ENCODE measurements at places on chromosomes 11 and 22.

- no peak for DNase-seq
Observed at GRCh38 chr11:117861151-117862018, 15.1 kb downstream of the FXYD6 start.

- no peak for DNase-seq
Observed at GRCh38 chr11:46381819-46382645, 563 bp downstream of the MDK start.

DNA sequence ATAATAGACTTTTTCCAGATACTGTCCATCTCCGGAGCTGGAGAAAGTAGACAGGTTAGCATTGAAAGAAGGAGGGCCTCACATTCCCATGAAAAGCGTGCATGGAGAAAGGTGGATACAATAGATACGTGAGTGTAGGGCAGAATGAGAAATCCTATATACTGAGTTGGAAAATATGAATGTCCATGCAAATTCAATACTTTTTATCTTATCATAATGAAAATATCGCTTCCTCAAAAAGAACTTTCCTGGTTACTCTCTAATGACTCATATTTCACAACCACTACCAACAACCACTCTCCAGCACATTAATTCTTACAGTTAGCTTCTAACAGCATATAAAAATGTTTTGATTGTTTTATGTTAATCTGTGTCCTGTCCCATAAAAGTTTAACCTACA, 22.0 kb upstream of the MS4A6A start:
- DNase-seq, result no peak

DNA sequence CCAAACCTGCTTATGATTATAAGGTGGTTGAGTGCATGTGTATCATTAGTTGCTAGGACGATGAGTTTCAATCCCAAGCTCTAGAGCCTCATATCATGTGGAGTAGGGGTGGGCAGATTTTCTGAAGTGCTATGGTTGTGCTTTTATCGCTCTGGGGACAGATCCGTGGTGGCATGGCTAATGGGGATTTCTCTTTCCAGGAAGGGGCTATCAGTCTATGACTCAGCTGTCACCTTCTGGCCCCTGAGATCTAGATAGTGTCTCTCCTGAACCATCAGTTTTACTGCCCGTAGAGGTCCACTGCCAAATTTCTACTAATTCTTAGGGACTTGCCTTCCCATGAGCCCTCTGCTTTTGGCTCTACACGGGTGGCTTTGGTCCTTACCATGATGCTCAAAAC, 51.8 kb downstream of the FDX1 start:
- DNase-seq, result no peak

DNA sequence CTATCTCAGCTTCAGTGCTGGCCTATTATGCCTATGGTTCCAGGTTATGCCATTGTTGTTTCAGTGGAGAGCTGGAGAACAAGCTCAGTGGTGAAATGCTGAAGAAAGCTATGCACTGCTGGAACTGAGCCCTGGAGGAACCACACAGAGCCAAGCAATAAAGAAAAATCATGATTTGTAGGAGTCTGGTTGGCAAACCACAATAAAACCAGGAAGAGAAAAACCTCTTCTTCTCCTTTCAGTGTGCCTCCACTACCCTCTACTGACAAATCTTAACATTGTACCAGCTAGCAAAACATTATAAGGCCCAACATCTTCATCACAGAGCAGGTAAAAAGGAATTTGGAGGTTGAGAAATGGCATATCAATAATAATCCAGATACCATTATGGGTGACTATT, 5.3 kb downstream of the OR51F2 start:
- peak; percentile 7 for DNase-seq

GRCh38 chr22:17336061-17336460, 33.2 kb upstream of the CECR2 start:
- no peak for DNase-seq

DNA sequence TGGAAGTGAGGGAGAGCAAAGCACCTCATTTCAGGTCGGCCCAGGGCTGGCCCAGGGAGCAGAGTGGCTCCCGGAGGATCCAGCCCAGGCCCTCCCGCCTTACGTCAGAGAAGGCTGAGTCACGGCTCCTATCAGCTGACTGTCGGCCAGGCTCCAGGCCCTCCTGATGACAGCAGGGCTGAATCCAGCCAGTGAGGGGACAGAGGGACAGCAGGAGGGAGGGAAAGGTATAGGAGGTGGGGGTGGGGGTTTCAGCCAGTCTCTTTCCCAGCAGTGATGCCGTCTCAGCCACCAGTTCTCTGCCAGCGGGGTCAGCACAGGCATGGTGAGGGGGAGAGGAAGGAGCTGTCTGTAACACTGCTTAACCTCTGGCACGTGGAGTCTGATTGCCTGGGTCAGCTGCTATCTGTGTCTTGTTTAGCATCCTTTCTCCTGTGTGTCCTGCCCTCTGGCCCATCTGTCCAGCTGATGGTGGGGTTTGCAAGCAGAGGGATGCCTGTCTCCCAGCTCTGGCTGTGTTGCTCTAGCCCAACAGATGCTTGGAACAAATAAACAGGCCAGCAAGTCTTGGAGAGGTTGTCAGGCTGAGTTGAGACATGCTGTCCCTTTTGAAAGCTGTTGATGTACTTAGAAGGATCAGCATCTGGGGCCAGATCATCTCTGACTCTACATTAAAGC, 74.0 kb downstream of the ADAMTS15 start:
- DNase-seq, result peak; percentile 80

DNA sequence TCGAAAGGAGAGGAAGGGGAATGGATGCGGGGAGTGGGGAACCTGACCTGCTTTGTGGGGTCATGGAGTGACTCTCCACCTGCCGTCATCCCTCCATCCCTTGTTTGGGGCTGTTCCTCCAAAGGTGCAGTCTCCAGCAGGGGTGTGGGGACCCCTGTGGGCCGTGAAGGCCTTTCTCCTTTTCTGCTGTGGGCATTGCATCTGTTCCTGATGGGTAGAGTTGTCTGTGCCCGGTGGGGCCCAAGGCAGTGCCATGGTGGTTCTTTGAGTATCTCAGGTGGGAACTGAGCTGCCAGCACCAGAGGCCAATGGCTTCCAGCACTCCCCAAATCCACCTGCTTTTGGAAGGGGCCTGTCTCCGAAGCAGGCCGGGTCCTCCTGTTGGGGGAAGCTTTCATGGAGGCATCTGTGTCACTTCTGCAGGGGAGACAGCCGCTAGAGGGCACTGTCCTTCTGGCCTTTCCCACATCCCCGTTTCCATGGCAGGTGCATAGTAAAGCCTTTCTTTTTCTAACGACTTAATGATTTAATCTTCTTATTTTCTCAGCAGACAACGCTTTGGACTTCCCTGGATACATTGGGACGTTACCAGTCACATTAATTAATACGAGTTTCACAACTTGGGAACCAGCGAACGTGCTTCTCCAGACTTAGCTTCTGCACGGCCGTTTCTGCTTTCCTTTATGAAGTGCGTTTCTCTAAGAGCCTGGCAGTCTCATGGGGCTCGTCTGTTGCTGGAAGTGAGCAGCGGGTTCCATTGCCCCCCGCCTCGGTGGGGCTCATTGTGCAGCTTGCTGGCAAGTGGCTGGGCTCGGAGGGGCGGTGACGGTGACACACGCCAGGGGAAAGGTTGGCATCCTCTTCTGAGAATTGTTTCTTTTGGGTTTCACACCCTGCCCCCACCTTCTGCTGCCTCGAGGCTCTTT, 57.1 kb downstream of the PARVB start:
- DNase-seq, result peak; percentile 54

- no peak for DNase-seq
Observed at GRCh38 chr22:44554411-44554810, 56.4 kb upstream of the RTL6 start.

- no peak for DNase-seq
Observed at GRCh38 chr11:65615950-65616574, 486 bp downstream of the PCNX3 start.

DNA sequence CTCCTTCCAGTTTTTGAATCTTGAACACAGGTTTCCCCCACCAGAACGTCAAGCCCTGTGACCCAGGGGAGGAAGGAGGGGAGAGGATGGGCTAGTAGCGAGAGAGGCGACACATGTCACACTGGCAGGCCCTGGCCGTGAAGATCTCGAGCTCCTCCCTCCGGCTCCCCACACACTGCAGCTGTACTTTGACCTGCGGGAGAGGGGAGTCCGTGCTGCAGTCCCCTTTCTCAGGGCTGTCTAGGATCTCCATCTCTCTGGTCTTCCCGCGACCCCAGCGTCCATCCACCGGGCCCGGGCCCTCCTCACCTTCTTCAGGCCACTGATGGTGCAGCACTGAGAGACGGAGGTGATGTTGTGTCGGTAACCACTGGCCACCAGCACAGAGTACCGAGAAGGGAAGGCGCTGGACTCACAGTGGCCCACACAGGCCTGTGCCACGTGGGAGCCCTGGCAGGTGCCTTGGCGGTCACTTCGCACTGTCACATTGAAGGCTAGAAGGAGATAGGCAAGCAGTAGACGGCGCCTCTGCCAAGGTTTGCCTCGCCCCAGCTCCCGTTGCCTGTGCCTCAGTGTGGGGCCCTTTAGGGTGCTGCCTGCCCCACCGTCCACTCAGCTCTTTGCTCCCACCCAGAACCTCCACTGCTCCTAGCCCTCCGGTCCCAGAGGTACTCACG, 873 bp downstream of the GPHA2 start:
- no peak for DNase-seq

DNA sequence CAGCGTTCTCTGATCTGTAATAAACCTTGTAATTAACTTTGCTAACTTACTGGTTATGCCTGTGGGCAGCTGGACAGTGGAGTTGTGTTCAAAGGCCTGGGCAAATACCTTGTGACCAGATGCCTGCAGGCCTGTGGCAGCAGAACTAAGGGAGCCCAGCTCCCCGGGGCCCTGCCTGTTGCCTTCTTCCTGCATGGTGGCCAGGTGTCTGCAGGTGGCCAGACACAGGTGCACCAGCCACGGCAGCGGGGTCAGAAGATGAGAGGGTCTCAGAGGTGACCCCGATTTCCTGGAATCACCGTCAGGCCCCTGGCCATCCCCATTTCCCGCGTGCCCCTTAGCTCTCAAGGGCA, 127.2 kb downstream of the OSBP2 start:
- no peak for DNase-seq

GRCh38 chr11:20563866-20564265, 35.5 kb upstream of the SLC6A5 start:
- DNase-seq, result no peak

- DNase-seq, result no peak
Observed at GRCh38 chr11:58998480-58999290, 59.4 kb downstream of the GLYATL1 start.

- DNase-seq, result no peak
Observed at GRCh38 chr11:78351979-78352841, 65.4 kb downstream of the GAB2 start.

DNA sequence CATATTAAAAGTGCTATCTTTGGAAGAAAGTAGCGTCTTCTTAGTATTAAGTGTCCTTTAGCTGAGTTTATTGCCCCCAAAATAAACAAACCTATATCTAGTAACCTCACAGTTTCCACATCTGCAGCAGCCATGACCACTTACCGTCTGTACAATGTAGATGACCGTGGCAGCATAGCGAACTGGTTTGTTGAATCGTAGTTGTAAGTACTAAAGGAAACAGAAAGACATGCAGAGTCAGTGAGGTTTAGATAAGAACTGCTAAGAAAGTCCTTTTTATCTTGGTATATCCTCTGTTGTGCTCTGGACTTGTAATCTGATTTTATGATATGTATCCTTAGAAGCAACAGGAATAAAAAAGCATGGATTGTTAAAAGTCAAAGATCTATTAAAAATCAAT, 9.4 kb downstream of the SLC5A12 start:
- no peak for DNase-seq

GRCh38 chr11:2105511-2105910, 33.7 kb downstream of the IGF2 start:
- DNase-seq, result no peak

DNA sequence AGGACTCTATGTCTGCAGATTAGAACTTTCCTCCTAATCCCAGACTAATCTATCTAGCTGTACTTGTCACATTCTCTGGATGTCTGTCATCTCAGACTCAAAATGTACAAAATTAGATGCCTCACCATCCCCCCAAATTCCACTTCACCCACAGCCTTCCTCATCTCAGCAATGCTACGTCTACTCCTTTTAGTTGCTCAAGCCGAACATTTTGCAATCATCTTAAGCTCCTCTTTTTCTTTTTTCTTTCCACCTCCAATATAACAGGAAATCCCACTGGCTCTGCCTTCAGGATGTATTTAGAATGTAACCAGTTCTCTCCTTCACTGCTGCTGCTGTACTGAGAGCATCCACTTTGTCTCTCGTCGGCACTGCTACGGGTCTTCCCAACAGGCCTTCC, 1091.8 kb downstream of the TBC1D22A start:
- no peak for DNase-seq

DNA sequence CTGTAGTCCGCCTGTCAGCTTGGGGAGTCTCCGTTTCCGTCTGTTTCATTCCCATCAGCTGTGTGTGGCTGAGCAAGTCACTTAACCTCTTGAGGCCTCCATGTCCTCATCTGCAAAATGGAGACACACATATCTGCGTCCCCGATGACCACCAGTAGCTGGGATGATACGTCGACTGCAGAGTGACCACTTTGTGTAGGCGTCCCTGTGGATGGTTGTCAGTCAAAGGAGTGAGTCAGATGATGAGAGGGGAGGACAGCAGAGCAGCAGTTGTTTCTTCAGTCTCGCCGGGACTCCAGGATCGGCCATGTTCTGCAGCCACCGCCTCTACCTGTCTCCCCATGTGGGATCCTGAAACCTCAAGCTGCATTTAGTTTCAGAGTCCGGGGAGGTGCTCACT, 19.9 kb downstream of the MGAT3 start:
- DNase-seq, result no peak

GRCh38 chr22:38611559-38611958, 41.6 kb upstream of the DMC1 start:
- DNase-seq, result no peak

DNA sequence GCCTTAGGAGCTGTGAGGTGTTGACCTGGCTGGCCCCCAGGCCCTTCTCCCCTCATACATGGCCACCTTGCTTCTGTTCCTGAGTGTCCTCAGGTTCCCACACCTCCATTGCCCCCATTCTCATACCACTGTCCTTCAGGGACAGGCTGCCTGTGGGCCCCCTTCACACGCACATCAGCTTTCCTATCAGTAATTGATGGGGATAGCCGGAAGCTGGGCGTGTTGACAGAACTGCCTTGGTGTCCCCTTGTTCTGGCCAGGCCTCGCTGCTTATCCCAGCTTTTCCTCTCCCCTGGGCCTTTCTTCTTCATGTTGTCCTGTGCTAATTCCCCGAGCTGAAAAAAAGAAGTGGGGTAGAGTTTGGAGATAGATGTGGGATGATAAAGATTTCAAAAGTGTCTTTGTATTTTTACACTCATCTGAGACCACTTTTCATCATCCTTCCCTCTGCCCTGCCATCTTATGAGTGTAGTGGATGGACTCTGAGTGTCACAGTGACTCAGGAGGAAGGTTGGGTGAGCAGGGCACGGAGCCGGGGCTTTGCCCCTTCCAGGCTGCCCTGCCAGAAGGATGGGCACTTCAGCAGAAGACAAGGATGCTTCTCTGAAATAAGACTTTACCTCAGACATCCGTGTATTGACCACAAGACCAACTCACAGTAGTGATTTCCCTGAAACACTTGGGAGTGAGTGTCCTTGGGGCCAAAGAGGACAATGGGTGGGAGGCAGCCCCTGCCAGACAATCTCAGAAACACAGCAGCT, 42.8 kb downstream of the MED15 start:
- DNase-seq, result no peak

DNA sequence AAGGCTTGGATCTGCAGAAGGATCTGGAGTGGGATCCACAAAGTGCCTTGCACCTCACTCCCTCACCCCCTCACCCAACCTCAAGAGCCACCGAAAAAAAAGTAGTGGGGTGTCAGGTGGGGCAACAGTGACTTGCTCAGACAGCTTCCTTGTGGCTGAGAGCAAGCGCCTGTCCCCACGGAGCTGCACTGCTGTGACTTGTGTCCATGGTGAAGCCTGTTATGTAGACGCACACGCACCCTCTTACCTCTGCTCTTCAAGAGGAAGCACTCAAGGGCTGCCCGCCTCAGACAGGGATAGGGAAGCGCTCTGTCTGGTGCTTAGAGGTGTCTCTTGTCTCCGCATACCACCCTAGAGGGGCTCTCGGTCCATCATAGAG, 1.2 kb downstream of the DRD2 start:
- DNase-seq, result no peak
